ENCODE measurements at places on chromosomes 4 and X.

- DNase-seq = no peak
These were observed 78.0 kb downstream of the COX7B2 start for GRCh38 chr4:46830971-46831454.

DNA sequence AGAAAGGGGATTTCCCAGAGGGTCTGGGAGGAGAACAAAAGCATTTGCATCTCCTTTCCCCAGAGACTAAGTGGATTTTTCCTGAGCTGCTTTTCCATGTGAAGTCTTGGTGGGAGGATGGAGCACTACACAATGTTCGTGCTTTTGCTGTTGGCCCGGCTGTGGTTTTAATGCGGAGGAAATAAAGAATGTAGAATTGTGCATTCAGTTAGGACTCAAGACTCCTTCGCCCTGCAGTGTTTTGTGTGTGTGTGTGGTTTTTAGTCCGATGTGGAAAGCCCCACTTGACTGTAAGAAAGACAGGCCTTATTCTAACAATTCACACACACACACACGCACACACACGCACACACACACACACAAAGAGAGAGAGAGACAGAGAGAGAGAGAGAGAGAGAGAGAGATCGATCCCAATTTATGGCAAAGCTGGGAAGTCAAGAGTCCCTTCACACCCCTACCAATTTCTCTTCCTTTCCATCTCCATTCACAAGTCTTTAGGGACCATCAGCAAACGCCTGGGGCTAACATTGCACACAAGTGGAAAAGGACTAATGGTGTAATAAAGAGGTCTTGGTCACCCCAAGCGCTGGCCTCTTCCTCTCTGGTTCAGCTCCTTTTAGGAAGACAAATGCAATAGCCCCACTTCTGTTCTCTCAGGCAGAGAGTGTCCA is 44.2 kb downstream of the CLDN34 start:
- DNase-seq = no peak

GRCh38 chrX:98057176-98057575 is 1173.5 kb downstream of the RPA4 start:
- no peak for DNase-seq

- DNase-seq = no peak
These were observed 338 bp upstream of the KLHL2 start for GRCh38 chr4:165207016-165207430.

DNA sequence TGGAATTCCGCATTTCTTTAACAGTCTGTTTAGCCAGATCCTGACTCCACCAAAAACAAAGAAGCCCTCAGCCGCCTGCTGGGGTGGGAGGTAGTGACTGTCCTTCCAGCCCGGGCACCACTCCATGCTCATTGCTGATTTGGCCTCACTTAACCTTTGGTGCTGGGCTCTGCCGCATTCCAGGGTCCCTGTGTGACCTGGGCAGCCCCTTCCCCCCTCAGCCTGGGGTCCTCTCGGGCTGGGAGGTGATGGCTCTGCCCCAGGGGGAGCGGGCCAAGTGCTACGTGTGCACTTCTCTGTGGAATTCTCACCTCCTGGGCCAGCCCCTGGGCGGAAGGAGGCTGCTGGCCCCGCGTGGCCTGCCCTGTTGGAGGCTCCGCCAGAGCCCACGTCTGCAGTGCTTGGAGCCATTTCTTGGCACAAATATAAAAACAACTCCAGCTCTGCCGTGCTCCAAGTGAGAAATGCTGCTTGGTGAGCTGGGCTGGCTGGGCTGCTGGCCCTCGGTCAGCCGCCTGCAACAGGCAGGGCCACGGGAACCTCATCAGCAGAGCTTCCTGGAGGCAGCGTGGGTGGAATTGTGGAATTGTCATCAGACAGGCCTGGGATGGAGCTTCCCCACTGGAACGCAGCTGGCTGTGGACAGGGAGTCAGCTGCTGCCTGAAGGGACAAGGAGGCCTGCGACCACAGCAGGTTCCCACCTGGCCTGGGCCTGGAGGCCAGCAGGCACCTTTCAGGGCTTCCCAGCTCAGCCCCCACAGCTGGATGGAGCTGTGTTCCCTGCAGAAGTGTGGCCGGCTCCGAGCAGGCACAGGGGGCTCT is 66.0 kb downstream of the TRMT44 start:
- no peak for DNase-seq

GRCh38 chr4:20326460-20326859 is 74.8 kb downstream of the SLIT2 start:
- DNase-seq = no peak

GRCh38 chr4:174255786-174256185 is 27.7 kb downstream of the FBXO8 start:
- DNase-seq = no peak

- DNase-seq = no peak
These were observed 285.0 kb upstream of the AADAT start for GRCh38 chr4:170374770-170375169.

- DNase-seq = no peak
These were observed 39.7 kb downstream of the CLDN2 start for GRCh38 chrX:106959901-106960300.

Data from T-helper 2 cell (primary cell).